CD4-positive, alpha-beta T cell treated with Interleukin-1 beta for 1 hour (primary cell): ENCODE measurements at places on chromosomes 3 and 15.

DNA sequence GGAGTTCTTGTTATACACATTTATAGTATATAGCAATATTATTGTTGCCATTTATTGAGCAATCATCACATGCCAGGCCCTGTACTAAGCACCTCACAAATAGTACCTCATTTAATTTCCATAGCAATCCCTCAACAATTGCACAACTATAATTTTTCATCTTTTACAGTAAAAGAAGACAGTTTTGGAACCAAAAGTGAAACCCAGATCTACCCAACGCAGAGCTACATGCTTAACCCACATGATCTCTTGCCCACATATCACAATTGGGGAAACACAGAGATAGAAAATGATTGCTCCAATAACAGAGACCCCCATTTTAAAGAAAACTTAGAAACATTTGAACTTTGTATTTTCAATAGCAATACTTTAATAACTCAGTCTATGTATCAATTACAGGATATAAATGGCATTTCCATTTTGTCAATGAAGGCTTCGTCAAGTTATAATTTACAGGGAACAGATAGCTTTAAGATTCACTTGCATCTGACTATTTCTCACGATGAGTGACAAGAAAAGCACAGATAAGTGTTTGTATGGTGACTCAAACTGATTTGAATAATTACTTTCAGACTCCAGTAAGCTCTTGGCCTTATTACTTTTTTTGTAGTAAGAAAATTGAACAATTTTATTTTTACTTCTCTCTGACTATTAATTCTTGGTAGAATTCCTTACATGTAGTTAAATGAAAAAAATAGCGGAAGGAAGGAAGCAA is 38.7 kb upstream of the CCDC50 start:
- DNase-seq, result peak; percentile 17

DNA sequence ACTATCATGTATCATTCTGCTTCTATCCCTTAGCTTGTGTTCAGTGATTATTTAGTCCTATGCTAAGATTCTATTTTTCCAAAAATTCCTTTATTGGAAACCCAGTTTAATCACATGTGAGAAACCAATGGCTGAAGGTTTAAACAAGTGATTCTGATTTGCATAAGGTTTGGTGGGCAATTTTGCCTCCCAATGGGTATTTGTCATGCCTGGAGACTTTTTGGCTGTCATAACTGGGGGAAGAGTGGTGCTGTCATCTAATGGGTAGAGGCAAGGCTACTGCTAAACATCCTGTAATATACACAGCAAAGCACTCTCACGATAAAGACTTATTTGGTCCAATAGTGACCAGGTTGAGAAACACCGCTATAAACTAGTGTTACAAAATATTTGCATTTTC is 148.7 kb downstream of the ALCAM start:
- DNase-seq, result no peak

- peak; percentile 53 for DNase-seq
Observed at GRCh38 chr15:90598031-90598577, 68.4 kb downstream of the CRTC3 start.

DNA sequence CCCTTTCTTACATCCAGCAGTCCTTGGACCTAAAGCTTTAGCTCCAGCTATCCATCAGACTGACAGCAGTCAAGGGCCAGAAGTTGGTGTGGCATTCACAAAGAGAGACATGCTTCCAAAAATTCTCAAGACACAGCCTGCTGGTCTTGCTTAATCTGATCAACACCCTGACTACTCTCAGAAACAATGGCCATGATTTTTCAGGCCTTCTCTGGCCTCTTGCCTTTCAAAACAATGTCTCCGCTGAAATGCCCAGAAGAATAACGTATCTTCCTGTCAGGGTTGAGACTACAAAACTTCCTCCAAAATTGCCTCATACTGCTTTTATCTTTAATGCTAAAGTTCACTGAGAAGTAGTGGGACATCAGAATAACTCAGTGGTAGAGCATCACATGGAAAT is 205.4 kb upstream of the SETMAR start:
- no peak for DNase-seq

DNA sequence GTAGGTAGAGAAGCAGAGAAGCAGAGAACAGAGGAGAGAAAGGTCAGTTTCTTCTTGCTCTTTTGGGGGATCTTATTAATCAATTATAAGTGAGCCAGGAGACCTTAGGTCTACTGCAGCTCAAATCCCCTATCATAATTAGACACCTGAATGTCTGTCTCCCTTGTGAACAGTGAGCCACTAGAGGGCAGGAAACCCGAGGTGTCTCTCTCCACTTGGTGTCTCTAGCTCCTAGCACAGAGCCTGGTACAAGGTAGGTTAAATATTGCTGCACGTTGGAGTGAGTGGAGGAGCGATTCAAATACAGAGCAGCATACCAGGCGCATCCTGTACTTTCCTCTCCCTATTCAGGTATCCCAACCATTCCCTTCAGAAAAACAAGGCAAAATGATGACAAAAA is 2.0 kb upstream of the ST8SIA2 start:
- no peak for DNase-seq

- DNase-seq, result no peak
Observed at GRCh38 chr15:67050062-67050461, 15.3 kb upstream of the SMAD3 start.

GRCh38 chr3:115169808-115170207 is 22.7 kb upstream of the ZBTB20 start:
- no peak for DNase-seq

DNA sequence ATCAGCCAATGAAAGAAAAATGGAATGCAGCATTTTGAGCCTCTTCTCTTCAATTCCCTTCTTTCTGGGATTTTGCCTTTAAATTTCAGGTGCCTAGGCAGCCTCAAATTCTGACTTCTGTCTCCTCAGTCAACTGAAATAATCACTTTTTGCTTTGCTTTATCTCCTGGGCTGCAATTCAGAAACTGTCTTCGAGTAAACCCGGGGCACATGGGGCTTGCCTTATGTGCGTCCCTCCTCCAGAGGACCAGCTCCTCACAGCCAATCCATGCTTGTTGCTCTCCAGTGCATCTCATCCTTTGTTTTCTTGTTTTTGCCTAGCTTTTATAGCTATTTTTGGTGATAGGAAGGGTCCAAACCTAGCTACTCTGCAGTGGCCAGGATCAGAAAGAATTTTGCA is 8.8 kb downstream of the RTP3 start:
- DNase-seq, result no peak

- DNase-seq, result peak; percentile 20
Observed at GRCh38 chr3:124467980-124468902, 262.0 kb upstream of the UMPS start.

DNA sequence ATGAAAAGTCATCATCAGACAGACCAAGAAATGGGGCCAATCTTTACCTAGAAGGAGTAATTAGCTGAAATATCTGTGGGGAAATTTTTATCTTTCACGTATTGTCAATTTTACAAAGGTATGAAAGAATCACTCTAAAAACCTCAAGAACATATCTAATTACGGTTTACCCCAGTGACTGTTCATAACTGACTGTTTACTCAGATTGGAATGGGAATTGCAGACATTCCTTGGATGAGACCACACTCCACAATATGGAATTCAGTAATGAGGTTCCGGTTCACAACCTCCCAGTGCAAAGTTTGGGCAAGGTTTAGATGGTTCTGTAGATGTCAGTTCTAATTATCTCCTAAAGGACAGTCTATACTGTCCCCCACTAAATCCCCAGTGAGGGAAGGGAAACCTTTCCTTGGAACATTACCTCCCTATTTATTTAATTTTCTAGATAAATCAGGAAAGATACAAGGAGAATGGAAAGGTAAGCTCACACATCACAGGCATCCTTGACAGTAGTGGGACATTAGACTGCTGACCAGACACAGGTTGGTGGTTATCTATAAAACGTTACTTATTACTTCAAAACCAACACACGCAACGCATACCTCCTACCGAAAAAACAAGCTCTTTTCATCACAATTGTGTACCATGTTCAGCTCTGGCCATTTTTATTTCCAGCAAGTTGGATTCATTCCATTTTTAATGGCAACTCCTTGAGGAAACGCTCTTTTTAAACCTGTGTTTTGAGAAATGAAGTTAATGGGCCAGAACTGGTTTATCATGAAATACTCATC is 129.9 kb downstream of the RORA start:
- no peak for DNase-seq

DNA sequence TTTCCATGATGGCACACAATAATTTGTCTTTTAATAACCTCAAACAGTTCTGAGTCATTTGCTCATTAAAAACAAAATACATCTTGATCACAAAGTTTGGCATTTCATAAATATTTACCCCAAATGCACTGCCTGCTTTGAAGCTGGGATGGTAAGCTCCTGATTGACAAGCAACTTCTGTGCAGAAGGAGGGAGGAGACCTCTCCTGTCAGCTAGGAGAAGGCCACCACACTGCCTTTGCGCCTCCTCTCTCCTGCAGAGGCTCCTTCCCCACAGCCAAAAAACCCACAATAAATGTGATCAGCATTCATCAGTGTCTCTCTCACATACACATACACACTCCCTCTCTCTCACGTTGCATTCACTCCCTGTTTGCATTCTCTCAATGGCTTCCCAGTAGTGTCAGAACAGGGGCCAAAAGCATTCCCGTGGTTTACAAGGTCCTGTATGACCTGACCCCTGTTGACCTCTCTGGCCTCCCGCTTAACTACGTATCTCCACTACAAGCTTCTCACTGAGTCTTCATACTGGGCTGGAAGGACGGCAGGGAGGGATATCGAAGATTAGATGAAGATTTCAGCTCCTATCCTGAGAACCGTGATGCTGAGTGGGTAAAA is 216.4 kb downstream of the FOXP1 start:
- DNase-seq, result no peak

DNA sequence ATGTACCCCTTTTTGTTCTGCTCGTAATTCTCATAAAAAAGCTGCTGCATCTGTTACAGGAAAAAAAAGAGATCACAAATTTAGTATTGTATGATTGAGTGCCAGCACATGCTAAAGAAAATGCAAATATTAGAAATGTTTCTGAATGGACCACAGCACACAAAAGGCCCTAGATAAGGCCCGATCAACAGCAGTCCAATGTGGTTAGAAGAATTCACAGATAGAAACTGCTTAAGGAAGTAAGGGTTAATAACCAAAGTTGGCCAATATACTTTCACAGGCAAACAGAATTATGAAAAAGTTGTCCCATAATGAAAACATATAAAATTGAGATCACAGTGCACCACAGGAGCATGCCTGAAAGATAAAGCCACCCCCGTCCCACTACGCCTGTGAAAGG is 72.9 kb downstream of the CHSY1 start:
- no peak for DNase-seq

DNA sequence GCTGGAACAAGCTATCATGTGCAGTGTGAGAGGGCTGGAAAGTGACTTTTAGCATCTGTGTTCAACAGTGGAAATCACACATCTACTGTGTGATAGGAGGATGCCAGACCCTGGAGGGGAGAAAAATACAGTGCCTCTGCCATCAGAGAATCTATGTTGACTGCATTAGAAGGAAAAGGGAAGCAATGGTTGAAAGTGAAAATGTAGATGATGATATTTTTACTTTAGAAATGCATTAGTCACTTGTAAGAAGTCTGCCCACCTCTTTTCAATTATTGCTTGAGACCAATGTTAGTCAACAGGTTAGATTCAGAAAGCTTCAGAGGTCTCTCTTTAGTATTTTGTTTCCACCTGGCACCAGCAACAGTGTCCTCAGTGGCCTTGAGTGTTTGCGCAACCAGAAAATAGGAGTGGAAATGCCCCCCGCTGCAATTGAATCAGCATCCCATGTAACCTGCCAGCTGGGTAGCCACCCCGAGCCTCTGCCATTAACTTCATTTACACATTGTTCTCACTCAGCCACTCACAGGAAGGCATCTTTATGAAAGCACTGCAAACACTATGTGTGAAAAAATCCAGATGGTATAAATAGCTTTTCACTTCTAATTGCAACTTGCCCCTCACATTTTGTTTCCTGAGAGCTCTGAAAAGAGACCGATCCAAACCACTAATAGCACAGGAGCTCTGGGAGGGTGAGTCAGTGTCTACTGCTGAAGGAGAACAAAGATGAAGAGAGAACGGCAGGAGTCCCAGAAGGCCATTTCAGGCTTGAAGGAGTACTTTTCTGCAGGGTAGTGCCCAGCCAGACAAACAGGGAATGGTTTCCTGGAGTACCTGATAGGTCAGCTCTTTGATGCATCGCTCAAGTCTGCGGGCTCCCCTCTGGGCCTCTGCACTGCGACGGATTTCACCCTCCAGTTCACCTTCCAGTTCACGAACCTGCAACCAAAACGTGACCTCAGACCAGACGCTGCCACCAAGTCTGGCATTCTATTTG is 92.1 kb downstream of the HHLA2 start:
- DNase-seq, result no peak

DNA sequence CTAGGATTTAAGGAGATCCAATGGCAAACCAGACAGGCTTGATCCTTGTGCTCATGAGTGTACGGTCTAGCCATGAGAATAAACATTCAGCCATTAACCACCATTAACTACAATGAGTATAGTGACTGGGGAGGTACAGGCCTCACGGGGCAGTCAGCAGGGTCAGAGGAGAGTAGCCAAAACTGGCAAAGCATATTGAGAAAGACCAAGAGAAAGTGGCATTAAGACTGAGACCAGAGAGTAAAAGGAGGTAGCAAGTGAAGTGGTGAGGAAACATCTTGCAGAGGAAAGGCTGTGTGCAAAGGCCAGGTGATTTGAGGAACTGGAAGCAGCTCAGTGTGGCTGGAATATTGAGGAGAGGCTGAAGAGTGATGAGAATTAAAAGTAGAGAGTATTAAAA is 407.2 kb upstream of the LMCD1 start:
- no peak for DNase-seq

- no peak for DNase-seq
Observed at GRCh38 chr3:82294609-82295008, 533.2 kb upstream of the GBE1 start.

DNA sequence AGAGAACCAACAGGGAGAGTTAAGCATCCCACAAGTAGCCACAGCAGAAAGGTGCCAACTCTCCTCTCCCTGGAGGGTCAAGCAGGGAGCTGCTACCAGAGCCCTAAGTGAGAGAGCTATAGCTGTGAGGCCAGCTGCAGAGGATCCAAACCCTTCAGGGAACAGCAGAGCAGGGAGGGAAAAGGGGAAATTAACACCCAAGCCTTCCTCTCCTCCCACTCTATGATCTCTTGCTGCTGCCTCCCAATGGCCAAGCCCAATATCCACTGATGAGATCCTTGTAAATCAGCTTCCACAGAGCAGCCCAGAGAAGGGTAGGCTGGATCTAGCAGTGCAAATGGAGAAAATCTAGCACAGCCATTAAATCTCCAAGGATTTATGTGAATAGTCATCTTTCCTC is 68.2 kb upstream of the THBS1 start:
- no peak for DNase-seq

DNA sequence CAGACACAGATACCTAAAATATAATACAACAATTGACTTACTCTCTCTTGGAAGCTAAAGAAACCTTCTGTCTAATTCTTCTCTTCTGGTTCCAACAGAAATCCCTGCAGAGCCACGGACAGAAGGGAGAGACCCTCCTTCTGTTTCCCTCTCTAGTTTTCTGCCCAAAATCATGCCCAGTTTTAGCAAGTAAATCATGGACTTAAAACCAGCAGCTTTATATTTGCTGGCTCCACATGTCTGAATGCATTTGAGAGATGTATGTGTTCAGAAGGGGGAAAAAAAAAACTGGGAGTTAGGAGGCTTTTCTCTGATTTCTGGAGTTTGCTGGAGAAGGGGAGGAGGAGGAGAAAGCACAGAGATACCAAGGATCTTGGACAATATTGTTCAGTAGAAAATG is 147.1 kb downstream of the LSAMP start:
- DNase-seq, result no peak
